ENCODE measurements at places on chromosomes 7 and 10.

DNA sequence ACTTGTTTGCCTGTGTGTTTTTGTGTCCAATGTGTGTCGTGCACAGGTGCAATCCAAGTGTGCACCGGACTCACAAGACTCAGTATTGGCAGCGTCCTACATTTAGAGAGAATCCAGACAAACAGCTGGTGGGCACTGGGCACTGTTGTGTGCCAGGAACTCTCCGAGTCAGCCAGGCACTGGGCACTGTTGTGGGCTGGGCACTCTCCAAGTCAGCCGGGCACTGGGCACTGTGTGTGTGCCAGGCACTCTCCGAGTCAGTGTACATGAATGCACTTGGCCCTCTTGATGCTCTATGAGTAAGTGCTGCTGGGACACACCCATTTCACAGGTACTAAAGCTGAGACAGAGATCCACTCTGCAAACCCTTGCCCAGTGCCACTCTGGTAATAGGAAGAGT is 303.5 kb downstream of the PTPRN2 start:
- DNase-seq: no peak

DNA sequence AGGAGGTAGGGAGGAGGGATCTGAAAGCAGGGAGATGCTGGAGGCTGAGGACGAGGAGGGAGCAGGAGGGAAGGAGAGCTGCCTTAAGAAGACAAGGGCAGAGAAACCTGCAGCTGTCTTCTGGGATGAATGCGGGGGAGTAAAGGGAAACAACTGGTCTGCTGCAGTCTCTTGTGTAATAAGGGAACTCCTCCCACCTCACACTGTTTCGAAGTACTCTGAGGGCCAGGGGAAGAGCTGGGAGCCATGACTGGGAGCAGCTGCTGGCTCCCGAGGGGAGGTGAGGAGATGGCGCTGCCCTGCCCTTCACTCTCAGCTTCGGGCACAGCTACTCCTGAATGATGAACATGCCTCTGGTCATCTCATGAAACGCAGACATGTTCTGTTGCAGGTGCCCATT is 65.1 kb downstream of the CLEC2L start:
- DNase-seq: no peak

GRCh38 chr10:11411926-11412545 is 199.4 kb downstream of the USP6NL start:
- DNase-seq: no peak

- no peak for DNase-seq
These were observed 51.1 kb downstream of the SHH start for GRCh38 chr7:155761162-155761561.

DNA sequence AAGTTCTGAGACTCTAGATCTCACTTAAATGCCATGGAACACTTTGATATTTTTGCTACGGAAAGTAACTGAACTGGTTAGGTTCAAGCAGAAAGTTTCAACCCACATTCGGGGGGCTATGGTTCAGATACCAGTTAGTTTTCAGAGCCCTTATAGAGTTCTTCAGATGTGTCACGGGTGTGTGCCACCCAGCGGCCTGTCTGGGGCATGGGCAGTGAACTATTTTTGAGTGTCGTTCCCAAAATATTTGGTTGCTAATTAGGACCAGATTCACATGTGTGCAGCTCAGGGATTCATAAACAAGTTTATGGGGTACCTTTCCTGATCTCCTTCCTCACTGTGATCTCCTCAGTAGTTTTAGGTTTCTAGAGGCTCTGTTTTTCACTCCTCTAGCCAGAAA is 271.9 kb downstream of the C7orf25 start:
- no peak for DNase-seq

DNA sequence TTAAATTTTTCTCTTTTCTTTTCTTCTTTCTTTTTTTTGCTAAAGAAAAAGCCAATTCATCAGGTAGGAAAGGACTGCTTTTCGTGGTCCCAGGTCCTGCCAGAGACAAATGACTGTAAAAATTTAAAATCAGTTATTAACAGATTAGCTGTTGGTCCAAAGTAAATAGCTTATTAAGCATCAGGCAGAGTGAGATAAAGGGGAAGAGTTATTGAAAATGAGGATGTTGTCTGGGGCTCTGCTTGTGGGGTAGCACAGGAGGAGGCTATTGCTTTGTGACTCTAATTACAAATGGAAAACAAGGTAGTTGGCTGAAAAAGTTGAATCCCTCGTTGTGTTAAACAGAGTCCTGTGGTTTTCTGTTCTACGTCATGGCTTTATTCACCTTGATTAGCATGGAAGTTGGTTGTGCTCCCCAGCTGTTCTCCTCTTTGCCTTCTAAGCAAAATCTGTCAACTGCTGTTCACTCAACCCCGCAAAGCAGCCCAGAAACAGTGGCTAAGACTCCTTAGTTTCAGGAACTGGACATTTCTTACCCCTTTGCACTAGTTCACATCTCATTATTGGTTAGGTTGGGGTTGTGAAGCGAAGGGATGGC is 128.9 kb downstream of the SNX10 start:
- no peak for DNase-seq

GRCh38 chr7:141074997-141075396 is 1.1 kb downstream of the TMEM178B start:
- no peak for DNase-seq

- no peak for DNase-seq
These were observed 81.8 kb downstream of the SPAG6 start for GRCh38 chr10:22427101-22427500.

DNA sequence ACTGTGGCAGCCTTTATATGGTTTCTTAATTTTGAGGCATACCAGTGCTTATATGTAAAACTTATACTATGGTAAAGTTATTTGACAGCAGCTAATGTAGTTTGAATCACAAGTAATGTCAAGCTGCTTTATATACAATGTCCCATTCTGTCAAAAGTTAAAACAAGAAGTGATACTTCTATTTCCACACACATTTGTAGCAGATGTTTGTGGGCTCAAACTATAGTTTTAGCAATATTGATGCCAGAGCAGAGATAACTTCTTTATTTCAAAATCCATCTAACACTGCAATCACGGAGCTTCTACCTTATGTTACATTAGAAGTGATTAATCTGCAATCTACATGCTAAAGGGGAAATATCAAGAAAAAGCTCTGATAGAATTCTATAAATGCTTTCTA is 149.6 kb downstream of the ADK start:
- no peak for DNase-seq

DNA sequence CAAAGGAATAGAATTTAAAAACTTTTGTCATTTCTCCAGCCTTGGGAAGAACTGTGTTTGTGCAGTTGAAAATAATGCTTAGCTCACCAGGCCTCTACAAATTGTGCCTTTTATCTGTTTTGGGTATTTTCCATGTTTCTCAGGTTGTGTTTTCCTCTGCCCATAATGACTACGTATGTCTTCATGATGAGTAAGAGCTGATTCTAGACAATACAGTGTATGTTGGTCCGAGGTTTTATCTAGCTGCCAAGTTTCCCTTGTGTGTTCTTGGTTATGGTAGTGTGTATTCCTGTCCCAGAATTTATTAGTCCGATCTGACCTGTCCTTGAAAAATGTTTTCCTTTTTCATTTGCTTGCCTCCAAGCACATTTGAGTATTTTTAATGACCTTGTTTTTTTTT is 83.7 kb upstream of the GLCCI1 start:
- no peak for DNase-seq

DNA sequence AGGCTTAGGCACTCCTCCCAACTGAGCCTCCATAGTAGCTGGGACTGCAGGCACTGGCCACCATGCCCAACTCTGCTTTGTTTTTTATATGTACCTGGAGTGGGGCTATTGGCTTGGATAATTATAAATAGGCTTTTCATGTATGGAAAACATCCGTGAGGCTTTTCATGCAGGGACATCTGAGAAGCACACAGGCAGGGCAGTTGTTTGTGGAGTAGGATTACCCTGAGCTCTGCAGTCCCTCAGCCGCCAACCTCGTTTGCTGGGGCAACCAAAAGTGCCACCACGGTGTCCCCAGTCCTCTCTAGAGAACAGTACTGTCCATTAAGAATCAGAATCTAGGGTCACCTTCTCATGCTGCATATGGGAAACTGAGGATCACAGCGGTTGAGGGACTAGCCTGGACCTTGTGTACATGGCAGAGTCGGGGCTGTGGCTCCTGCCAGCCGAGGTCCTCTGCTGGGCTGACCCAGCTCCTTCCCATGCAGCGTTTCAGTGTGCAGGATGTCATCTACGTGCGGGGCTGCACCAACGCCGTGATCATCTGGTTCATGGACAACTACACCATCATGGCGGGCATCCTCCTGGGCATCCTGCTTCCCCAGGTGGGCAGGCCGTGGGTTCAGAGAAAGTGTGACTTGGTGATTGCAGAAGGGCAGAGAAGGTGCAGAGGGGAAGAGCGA is 54.5 kb downstream of the TSPAN15 start:
- no peak for DNase-seq

DNA sequence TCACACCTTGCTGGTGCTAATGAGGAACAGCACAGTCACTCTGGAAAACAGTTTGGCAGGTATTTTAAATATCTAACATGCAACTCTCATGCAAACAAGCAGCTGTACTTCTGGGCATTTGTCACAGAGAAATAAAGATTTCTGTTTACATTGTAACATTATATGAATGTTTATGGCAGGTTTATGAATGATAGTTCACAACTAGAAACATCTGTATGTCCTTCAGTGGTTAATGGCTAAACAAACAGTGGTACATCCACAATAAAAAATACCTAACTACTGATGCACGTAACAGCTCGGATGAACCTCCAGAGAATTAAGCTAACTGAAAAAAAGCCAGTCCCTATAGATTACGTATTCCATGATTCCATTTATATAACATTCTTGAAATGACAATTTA is 109.6 kb downstream of the GPR37 start:
- no peak for DNase-seq

DNA sequence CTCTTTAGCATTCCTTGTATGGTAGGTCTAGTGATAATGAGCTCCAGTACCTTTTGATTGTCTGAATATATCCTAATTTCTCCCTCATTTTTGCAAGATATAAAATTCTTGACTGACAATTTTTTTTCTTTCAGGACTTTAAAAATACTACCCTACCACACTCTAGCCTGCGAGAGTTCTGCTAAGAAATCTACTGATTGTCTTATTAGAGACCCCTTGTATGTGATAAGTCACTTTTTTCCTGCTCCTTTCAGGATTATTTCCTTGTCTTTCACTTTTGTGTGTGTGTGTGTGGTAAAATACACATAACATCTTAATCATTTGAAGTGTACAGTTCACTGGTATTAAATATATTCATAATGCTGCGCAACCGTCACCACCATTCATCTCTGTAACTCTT is 68.7 kb upstream of the PPP1R9A start:
- no peak for DNase-seq

GRCh38 chr10:61642676-61643075 is 20.1 kb upstream of the CABCOCO1 start:
- DNase-seq: no peak

GRCh38 chr10:836782-837181 is 94.7 kb downstream of the LARP4B start:
- DNase-seq: no peak

- no peak for DNase-seq
These were observed 88.1 kb downstream of the HIP1 start for GRCh38 chr7:75650681-75651080.

- no peak for DNase-seq
These were observed 59.4 kb upstream of the COL13A1 start for GRCh38 chr10:69742356-69742695.

GRCh38 chr10:116437076-116437692 is 9.5 kb downstream of the PNLIPRP3 start:
- no peak for DNase-seq

GRCh38 chr10:126090911-126091728 is 194.8 kb downstream of the FANK1 start:
- DNase-seq: no peak

Measured in activated CD4-positive, alpha-beta T cell treated with anti-CD3 and anti-CD28 coated beads for 48 hours (primary cell).